NCI-H1417 treated with DMSO at 0.1 percent for 48 hours (cell line): ENCODE measurements at places on chromosomes 12 and 14.

GRCh38 chr12:20234474-20234873, 133.9 kb upstream of the PDE3A start:
- DNase-seq, result no peak

DNA sequence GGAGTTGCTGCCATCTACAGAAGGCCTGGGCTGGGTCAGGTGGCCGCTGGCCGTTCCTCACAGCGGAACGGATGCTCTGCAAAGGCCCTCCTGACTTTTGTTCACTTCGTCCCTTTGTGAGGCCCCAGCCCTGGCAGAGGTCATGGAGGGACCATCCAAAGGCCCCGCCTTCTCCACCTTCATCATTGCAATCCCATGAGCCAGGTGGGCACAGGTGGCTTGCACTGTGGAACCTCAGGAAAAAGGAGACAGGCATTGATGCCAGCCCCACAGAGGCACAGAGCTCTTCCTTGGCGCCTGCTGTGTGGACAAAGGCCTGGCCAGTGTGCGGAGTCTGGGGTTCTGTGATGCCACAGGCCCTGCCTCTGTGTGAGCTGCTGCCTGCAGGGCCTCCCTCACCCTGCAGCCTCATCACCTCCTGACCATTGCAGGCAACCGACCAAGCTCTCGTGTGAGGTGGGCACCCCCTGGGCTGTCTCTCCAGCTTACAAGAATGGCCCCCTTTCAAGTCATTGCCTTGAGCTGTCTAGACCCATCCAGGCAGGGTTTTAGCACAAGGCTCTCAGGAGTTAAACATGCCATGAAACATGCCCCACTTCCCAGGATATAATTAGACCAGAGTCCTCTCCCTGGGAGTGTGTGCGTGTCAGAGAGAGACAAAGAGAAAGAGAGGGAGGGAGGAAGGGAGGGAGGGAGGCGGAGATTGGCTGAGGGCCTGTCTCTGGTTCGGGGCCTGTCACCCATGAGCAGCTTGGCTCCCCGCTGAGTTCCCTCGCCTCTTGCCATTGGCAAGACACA, 19.3 kb downstream of the NFKBIA start:
- no peak for DNase-seq

GRCh38 chr12:118370601-118371000, 2.1 kb downstream of the TAOK3 start:
- DNase-seq, result no peak

DNA sequence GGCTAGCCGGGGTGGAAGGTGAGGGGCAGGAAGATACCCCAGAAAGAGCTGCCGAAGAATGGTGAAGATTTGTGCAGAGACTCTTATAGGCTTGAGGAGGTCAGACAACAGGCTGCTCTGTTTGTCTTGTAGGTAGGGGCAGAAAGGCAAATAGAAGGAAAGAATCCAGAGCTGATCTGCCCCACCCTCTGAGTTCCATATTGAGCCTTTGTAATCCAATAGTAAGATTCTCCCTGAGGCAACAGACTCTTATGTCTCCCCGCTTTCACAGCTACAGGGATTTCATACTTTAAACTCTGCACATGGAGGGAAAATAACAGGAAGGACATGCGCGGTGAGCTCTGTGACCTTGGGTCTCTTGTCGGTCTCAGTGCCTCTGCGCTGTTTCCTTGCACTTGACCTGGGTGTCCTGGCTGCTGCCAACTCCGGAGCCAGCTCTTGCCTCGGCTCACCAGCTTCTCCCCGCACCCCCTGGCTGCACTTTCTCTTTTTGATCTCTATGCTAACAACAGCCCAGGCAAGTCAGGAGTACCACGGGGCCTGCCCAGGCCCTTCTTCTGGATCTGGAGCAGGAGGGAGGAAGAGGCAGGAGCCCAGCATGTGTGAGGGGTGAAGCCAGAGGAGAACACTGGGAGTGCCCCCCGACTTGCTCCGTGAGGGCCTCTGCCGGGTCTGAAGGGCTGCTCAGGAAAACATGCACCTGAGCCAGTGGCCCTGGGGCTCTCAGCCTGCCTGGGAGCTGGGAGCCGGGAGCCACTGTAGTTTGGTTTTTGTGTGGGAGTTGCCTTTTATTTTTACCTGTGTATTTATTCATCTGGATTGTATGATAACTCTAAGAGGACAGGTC, 75.8 kb downstream of the PPP1R36 start:
- DNase-seq, result no peak

DNA sequence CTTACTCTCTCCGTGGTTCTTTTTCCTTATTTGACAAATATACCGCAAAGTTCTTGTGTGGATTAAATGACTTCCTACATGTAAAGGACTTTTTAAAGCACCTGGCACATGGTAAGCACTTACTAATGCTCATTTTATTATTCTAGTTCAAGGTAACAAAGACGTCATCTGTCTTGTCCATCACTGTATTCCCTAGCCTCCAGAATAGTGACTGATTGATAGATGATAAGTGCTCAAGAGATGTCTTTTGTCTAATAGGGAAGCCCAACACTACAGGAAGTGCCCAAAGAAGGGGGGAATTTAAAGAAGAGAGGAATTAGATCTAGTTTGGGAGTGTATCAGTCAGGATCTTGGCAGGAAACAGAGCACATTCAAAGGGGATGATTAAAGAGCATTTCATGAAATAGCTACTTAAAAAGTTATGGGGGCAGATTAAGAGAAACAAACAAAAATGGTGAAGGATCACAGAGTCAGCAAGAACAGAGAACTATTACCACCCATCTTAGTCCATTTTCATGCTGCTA, 151.9 kb downstream of the GXYLT1 start:
- DNase-seq, result no peak

DNA sequence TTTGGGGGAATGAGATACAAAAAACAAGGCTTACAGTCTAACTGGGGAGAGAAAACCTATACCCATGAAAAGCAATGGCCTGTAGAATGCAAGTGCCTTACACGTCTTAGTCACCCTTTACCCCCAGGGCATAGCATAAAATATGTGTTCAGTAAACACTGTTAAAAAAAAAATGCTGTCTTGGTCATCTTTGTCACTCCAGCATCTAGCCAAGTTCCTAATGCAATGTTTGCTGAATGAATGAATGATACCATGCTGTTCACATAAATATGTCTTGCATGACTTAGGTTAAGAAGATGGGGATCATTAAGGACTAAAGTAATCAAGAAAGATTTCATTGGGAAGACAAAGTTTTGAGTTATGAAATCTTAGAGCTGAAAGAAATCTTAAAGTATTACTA, 38.5 kb downstream of the PPP2R5E start:
- no peak for DNase-seq

GRCh38 chr12:106345746-106346145, 11.8 kb upstream of the POLR3B start:
- no peak for DNase-seq

- DNase-seq, result no peak
These were observed 435.7 kb downstream of the CCER1 start for GRCh38 chr12:90519285-90519684.

DNA sequence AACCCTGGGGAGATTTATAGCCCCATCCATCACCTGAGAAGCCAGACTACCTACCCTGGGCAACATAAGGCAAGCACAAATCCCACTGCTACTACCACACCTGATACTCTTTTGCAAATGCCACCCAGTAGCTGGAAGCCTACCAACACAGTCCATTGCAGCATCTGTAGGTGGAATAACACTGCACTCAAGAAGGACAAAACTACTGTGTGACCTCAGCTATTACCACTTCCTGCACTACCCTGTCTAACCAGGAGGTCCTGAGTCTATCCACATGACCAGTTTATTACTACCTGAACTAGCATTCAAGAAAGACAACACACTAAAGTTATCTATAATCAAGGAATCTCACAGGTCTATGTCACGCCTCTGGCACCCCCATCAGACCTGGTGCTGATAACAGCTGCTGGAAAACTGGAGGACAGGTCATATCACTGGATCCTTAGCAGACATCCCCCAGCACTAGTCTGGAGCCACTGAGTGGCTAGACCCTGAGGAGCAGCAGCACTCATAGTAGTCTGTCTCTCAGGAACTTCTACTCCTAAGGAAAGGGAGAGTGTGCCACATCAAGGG, 2.9 kb upstream of the CLEC1A start:
- DNase-seq, result no peak

GRCh38 chr12:28027947-28028724, 55.6 kb upstream of the PTHLH start:
- DNase-seq, result no peak

GRCh38 chr12:52656616-52657015, 4.6 kb upstream of the KRT2 start:
- no peak for DNase-seq
